GDM1 (cell line): ENCODE measurements at places on chromosomes 4 and X.
A peak's percentile ranks its signal among the peaks of the same experiment; 100 is the strongest.

DNA sequence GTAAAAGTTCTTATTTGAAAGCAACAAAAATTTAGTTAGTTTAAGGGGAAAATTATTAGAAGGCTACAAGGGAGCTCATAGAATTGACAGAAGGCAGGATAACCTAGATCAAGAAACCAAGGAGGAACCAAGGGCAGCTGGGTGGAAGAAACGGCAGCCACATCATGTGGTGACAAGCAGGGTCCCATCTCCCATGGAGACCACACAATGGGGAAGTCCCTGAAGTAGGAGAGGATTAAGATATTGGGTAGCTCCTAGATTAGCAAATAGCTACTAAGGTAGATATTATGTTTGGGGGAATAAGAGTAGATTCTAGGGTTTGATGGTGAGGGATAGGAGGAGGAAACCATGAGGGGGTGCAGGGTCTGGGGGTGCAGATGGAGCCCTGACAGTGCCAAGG is 48.0 kb upstream of the TMEM154 start:
- no peak for DNase-seq

DNA sequence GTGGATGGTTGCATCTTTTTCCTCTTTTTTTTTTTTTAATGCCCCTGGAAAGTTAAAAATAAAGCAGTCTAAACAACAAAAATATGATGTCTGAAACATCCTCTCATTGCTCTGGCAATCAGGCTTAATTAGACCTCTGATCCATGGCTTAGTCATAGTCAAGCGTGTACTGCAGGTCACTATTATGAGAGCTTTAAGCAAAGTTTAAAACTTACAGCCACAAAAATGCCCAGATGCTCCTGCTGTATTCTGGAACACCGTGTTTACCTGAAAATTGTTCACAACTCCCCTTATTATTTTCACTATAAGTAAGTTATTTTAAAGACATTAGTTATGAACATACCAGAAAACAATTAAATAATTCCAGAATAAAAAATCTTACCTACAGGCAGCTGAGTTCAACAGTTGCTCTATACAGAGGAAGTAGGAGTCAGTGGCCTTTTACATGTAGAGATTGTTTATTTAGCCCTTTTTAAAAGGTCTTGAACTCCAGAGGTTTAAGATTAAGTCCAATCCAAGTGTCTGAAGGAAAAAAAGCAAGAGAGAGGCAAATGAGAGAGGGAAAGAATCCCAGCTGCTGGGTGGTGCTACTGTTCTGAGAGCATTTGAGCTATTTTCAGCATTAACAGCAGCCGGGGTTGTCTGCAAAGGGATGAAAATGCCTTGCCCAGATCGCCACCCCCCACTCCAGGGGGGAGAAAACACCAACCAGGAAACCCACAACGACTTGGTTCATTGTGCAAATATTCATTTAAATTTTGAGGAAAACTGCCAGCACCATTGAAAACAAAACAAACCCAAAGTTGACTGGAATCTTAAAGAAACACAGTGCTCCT is 36.9 kb downstream of the SORBS2 start:
- no peak for DNase-seq

DNA sequence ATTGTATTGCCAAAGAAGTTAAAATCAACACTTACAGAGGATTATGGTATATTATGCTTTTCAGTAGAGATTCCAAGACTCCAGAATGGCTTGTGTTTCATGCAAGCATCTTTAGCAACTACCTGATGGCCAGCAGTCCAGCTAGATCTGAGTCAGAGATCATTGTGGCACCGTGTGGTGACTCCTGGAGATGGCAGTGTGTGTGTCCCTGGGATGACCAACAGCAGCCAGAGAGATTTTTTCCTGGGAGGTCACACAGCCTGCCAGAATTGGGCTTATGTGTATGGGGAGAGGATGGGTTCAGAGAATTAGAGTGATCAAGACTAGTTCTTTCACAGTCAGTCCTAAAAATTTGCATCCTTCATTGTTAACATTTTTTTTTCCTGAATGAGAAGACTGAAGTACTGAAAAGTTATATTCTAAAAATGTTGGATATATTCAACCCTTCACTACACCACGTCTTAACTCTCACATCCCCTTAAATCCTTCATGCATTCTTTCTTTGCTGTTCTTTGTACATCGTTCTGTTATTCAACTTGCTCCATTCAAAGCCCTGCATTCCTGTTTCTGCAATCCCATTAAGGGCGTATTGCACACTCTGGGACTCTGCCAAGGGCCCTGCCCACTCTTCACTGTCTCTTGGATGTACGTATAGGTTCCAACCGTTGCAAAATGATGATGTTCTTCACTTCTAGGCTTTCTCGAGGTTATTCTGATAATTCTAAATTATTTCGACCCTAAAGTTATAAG is 12.4 kb downstream of the TENM3 start:
- no peak for DNase-seq

GRCh38 chr4:83947830-83948193 is 411.9 kb downstream of the GPAT3 start:
- no peak for DNase-seq

- DNase-seq = no peak
These were observed 326.3 kb downstream of the C4orf33 start for GRCh38 chr4:129422277-129422676.

DNA sequence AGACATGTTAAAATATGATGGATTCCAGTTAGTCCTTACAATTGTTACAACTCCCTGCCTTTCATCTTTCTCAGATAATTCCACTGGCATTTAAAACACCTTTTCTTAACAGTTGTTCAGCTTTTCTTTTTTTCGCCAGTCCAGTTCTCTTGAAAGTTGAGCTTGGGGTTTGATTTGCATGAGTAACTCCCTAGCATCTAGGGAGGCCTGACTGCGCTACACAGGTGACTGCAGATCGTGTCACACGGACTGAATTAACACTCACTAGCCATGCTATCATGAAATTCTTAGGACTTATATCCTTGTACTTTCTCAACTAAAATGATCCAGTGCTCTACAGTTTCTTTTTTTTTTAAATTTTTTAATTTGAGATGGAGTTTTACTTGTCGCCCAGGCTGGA is 69.8 kb downstream of the ARHGAP24 start:
- no peak for DNase-seq

DNA sequence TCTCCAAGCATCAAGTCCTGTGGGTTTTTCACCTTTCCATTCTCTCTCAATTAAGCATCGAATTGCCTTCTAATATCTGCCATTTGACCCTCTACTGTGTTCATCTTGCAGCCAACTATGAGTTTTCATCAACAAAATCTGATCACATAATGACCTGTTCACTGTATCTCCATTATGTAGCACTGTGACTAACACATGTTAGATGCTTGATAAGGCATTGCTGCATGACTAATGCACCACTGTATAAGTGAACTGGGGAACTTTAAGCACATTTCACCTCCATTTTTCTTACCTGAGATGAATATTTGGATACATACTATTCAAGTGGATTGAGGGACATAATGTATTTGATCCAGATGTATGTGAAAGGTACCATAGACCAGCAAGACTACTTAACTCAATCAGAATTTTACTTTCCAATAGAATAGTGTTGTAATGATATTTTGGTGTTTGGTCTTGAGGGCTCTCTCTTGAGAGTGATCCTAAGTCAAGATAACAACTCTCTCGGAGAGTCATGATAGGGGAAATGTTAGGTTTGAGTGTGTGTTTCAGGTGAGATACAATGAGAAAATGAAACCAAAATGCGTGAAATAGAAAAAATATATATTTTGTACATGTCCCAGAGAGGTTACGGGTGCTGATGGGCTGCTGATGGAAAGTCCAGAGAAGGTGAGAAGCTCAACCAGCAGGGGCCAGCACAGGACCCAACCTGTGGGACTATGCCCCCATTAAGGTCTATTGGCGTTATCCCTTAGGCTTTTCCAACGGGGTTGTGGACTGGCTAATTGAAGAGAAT is 60.2 kb upstream of the HS3ST1 start:
- no peak for DNase-seq

DNA sequence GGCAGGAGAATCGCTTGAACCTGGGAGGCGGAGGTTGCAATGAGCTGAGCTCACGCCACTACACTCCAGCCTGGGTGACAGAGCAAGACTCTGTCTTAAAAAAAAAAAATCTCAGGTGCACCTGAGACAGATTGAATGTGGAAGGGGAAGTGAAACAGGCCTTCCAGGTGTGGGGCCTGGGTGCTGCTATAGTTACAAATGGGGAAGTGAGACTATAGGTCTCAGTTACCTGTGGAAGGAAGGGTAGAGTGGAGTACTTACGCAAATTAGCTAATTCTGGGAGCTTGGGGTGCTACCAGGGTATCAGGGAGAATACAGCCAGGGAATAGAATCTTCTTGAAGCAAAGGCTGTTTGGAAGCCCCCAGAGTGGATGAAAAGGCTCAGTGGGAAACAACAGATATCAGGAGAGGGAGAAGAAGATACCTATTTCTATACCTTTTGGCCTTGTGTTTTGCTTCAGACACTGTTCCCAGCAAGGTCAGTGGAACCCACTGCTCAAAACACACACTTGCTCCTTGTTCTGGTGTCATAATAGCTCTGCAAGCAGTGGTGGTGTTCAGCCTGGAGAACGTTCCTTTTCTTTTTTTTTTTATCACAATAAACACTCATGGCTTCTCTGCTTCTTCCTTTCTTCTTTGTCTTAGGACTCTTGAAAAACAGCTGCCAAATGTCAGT is 7.0 kb downstream of the CD38 start:
- no peak for DNase-seq

DNA sequence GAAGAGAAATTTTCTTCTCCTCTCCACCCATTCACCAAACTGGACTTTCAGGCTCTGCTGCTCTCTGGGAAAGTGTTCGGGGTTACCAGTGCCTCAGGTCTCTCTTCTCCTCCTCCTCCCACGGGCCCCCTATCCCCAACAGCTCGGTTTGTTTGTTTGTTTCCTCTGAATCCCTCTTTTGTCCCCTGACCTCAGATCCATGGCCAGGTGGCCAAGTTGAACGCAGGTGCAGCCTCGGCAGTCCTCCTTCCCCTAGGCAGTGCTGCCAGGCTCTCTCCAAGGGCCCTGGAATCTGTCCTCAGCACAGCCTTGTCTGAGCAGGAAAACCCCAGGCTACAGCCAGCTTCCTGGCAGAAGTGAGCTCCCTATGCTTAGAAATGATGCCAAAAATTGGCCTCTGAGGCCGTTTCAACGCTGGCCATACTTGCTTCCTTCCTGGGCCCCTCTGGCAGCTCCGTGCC is 60.0 kb downstream of the FHDC1 start:
- peak; percentile 22 for DNase-seq

- no peak for DNase-seq
These were observed 14.1 kb downstream of the NAT8L start for GRCh38 chr4:2072971-2073807.

DNA sequence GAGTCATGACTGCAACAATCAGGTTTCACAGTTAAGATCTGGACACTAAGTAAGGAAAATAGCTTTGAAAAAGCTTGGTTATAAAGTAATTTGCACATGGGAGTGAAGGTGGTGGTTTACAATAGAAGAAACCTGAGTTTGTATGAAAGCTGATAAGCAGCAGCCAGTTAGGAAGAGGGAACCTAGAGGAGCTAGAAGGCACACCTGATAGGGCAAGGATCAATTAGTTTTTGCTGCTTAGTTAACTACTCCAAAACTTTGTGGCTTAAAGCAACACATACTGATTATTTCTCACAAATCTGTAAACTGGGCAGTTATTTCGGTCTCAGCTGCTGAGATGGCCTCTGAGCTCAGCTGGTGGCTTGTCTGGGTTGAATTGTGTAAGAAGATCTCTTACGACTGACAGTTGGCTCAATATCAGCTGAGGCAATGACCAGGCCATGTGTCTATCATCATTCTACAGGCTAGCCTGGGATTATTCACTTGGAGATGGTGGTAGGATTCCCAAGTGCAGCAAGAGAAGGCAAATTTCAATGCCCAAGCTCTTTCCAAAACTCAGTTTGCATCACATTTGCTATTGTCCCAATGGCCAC is 255.0 kb upstream of the PITX2 start:
- no peak for DNase-seq

- DNase-seq = peak; percentile 78
These were observed at the start of gene ZCCHC4 for GRCh38 chr4:25312496-25313200. ZCCHC4 (plus strand) TSS chr4:25312774; CDS start chr4:25312810, 36 bp downstream.

- peak; percentile 22 for DNase-seq
These were observed 99.8 kb downstream of the ARHGAP10 start for GRCh38 chr4:147831551-147832171.

DNA sequence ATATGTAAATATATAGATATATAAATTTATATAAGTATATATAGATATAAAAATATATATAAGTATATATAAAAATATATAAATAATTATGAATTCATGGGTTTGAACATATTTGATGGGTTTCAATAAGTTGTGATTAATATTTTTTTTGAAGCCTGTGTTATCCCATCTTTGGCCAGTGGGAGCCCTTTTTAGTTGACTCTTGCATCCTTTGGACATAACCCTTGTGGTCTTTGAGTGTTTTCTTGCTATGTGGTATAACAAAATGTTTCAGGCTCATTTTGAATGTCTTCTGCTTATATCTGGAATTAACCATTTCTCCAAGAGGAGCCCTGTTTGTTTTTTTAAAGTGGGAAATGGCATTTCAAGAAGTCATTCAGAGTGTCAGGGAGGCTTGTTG is 15.2 kb downstream of the SNX25 start:
- no peak for DNase-seq

- DNase-seq = no peak
These were observed 54.7 kb downstream of the SHROOM3 start for GRCh38 chr4:76489686-76490161.

GRCh38 chrX:110745288-110745687 is 50.3 kb downstream of the CHRDL1 start:
- no peak for DNase-seq

DNA sequence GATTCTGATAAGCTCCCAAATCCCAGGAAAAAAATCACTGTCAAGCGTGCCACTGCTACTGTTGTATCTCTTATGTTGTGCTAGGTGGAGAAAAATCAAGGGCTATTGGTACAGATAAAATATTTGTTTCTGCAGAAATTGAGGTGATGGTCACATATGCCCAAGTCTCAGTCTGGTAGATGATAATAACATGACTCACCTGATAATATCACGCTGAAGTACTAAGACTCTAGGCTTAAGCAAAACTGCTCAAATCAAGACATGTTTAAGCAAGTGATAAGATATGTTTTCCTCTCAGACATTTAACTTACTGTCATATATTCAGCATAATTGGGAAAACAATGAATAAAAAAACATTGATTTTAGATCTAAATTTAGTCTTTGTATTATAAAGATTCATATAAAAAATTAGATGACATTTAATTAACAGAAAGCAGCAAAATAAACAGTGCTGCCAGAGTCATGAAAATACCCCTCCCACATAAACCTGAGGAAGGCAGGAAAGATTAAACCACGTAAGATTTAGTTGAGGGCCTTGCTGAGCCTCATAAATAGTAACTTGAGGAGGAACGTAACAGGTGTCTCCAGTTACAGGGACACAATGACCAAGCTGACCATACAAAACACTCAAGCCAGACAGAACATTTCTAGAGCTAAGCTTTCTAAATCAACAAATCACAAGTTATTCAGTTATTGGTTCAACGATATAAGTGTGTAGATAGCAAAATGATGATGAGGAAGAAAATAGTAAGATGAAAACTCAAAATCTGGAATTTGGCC is 143.5 kb downstream of the CHM start:
- no peak for DNase-seq

DNA sequence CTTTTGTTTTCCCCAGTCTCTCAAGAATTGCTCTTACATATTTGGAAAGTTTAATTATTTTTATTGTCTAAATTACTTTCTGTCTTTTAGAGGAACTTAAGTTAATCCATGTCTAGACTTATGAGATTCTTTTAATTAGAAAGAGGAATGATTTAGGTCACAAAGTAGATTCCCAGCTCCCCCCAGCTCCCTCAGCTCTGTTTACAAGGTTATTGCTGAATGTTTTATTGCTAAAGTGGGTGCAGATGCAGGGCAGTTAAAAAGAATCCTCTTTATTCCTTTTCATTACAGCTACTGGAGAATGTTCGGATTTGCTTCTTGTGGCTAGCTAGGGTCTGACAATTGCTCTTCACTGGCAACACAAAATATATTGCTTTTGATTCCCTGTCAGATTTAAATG is 33.7 kb upstream of the CCKAR start:
- no peak for DNase-seq
